Activated CD8-positive, alpha-beta memory T cell treated with anti-CD3 and anti-CD28 coated beads for 4 hours (primary cell): ENCODE measurements at places on chromosomes 3 and 15.

GRCh38 chr3:108830991-108831614 lies 8.5 kb downstream of the TRAT1 start:
- DNase-seq: no peak

DNA sequence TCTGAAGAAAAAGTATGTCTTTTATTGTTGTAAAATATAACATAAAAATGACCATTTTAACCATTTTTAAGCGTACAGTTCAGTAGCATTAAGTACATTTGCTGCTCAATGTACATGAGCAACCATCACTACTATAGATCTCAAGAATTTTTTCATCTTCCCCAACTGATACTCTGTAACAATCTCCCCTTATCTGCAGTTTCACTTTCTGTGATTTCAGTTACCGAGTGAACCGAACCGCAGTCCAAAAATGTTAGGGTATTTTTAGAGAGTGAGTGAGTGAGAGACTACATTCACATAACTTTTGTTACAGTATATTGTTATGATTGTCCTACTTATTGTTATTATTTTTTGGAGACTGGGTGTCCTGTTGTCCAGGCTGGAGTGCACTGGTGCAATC lies 9.0 kb upstream of the SLC25A26 start:
- DNase-seq: no peak

DNA sequence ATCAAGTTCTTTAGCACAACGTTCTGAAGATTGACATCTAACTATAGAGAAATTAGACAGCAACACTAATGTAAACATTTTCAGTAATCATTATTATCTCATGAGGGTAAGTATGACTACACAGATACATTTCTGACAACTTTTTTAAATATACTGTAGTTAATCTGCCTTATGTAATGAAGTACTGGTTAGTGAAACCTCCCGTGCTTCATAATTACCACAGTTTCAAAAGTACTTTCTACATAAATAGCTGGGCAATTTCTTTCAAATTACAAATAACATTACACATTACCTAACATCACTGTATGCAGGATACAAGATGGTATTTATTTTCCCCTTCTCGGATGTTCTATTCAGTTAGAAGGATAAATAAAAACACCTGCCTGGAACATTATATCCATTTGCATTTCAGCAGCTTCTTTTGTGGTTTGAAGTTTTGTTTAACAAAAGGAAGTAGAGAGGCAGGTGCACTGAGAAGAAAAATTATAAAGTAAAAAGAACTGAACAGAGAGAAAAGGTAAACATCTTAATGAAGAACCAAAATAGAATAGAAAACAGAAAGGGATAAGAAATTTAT lies 1241.5 kb upstream of the GBE1 start:
- no peak for DNase-seq

GRCh38 chr3:181290941-181291340 lies 301.4 kb upstream of the DNAJC19 start:
- DNase-seq: no peak

DNA sequence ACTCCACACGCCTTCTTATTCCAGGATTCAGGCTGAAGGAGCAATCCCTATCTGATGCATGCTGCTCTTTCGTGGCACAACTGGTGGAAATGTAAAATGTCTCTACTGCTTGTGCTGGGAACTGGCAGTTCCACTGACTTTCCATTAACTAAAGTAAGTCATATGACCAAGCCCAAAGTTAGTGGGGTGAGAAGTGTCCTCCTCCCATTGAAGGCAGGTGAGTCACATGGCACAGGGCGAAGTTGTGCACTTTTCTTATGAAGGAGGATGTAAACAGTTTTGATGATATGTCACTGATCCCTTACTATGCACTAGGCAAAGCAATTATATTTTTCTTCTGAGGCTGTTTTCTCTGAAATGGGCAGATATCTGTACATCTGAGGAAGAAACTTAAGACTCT lies 51.6 kb downstream of the SLC7A14 start:
- no peak for DNase-seq
